ENCODE measurements at places on chromosomes 16 and 17. TPM values are rescaled to one million over a fixed set of nuclear protein-coding genes. Genes with fewer than 3 reads are reported as not detected.

GJD3 gene
- total RNA-seq = 0.49 TPM

DNA sequence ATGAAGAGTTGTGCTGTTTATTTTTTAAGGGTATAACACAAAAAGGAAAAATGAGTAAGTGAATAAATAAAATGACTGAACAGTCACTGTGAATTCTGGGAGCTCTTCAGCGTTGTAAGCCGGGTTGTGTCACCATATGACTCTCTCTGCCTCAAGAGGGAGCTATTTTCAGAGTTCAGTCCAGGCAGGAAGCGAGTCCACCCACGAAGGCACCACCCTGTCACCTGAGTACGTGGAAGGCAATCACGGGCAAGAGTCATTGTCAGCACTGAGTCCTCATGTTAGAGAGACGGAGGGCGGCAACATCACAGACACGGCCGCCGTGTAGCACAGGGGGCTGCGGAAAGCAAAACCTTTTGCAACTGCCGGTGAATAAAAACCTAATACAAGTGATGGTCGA lies 227.6 kb downstream of the UTP18 start:
- no peak overlapping the region for H3K4me3 ChIP-seq
- H3K27me3 ChIP-seq = no peaks in the 10 kb centered on the region
- H3K27ac ChIP-seq = no peak overlapping the region
- DNase-seq = no peak
- H3K36me3 ChIP-seq = no peaks in the 10 kb centered on the region

GRCh38 chr16:74101379-74102137 lies 195.1 kb upstream of the PSMD7 start:
- no peaks in the 10 kb centered on the region for H3K4me1 ChIP-seq
- no peaks in the 10 kb centered on the region for H3K36me3 ChIP-seq
- no peak overlapping the region for H3K27ac ChIP-seq
- H3K27me3 ChIP-seq = no peaks in the 10 kb centered on the region

DNA sequence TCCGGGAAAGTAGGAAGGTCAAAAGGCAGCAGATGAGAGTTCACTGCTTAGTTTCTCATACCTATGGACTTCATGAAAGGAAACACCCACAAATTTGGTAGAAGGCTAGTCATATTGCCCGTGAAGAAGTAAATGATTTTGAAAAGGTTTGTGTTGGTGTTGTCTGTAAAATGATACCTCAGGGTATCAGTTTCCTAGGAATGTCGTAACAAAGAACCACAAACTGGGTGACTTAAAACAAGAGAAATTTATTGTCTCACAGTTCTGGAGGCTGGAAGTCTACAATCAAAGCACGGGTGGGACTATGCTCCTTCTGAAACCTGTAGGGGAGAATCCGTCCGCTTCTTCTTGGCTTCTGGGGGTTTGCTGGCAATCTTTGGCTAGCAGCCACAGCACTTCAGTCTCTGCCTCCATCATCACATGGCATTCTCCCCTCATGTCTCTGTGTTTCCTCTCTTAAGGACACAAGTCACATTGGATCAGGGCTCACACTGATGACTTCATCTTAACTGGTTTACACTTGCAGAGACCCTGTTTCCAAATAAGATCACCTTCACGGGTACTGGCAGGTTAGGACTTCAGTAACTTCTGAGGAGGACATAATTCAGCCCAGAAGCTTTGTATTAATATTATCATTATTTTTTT lies 2.0 kb upstream of the NAE1 start:
- H3K4me3 ChIP-seq = no peak overlapping the region
- H3K27ac ChIP-seq = no peak overlapping the region
- no peaks in the 10 kb centered on the region for H3K27me3 ChIP-seq
- no peak for DNase-seq
- no peaks in the 10 kb centered on the region for H3K4me1 ChIP-seq

DNA sequence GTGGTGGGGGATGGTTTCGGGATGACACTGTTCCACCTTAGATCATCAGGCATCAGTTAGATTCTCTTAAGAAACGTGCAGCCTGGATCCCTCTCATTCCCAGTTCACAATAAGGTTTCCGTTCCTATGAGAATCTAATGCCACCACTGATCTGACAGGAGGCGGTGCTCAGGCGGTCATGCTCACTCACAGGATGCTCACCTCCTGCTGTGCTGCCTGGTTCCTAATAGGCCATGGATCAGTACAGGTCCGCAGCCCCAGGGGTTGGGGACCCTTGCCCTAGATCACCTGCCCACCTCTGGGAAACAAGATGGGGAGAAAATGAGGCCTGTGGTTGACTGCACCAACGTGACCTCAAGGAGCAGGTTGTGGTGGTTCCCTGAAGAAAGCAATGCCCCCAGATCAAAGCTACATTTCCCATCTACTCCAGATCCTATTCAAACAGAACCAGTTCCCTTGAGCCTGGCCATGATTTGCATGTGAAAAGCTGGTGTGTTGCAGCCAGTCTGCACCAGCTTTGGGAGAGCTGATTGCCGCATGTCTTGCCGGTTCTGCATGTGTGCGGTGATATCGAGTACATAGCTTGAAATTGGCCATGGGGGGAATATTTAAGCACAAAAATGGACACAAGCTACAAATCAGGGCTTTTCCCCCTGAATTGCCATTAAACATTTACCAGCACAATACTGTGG lies 183.2 kb upstream of the HSBP1 start:
- H3K27ac ChIP-seq = no peak overlapping the region
- H3K27me3 ChIP-seq = no peaks in the 10 kb centered on the region
- H3K36me3 ChIP-seq = no peaks in the 10 kb centered on the region
- H3K4me1 ChIP-seq = no peaks in the 10 kb centered on the region
- H3K4me3 ChIP-seq = no peak overlapping the region

- DNase-seq = no peak
- no peaks in the 10 kb centered on the region for H3K36me3 ChIP-seq
- H3K27me3 ChIP-seq = no peaks in the 10 kb centered on the region
- no peak overlapping the region for H3K27ac ChIP-seq
- H3K4me1 ChIP-seq = no peaks in the 10 kb centered on the region
Observed at GRCh38 chr16:62700426-62701294, 664.4 kb upstream of the CDH8 start.

RNF112 gene
- total RNA-seq = 7.5 TPM

All from sigmoid colon (tissue), 7 donors.